ENCODE measurements at places on chromosomes 12 and 14.

- no peak for DNase-seq
Measured at GRCh38 chr12:109432431-109432830, 44.7 kb downstream of the KCTD10 start.

DNA sequence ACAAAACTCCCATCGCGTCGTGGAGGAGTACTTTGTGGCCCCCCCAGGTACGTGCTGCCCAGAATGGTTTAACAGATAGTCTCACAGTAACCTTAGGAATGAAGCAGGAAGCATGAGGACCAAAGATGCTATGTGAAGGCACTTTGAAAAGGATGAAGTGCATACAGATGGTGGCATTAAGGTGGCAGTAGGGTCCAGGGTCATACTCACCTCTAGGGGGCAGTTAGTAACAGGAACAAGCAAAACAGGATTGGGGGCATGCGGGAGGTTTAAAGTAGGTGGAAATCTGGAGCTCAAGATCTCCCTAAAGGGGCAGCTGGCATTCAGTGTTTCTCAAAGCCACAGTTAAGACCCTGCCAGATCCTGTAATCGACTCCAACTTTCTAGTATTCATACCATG, 10.9 kb downstream of the GATC start:
- DNase-seq, result no peak

DNA sequence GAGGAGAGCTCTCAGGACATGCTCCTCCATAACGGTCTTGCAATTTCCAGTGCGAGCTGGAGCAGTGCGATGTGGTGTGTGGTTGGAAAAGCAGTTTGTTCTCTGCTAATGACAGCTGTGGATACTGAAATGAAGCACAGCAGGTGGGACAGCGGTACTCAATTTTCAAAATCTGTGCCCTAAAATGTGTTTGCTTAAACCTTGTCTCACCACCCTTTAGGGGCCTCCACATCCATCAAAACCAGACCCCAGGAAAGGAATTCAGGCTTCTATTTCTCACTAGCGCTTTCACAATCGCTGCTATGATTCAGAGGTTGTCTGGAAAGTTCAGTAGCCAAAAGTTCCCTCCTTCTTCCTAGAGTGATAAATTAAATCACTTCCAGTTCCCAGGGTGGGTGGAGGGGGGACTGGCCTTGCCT, 440.8 kb downstream of the EGLN3 start:
- no peak for DNase-seq

- no peak for DNase-seq
Measured at GRCh38 chr12:18681818-18682217, 56.0 kb downstream of the PLCZ1 start.

Measured in stimulated activated CD8-positive, alpha-beta memory T cell treated with anti-CD3 and anti-CD28 coated beads, Interleukin-7, amount 100 ng/mL, for 1 hour (primary cell).